ENCODE measurements at places on chromosomes 3 and 15.
A peak's percentile ranks its signal among the peaks of the same experiment; 100 is the strongest.

- H3K36me3 ChIP-seq: no peaks in the 10 kb centered on the region
- no peak within 1 kb of the TSS for H3K4me3 ChIP-seq
- no peaks in the 10 kb centered on the region for H3K4me1 ChIP-seq
- no peak for DNase-seq
- H3K27me3 ChIP-seq: no peaks in the 10 kb centered on the region
Measured at GRCh38 chr3:178536211-178537079, at the start of gene KCNMB2. TSS of gene KCNMB2 (plus strand) at chr3:178536436.

GRCh38 chr3:9696480-9697220 lies 7.0 kb upstream of the CPNE9 start:
- H3K4me3 ChIP-seq: no peak overlapping the region
- H3K27ac ChIP-seq: no peak overlapping the region
- peaks cover 13% of the 10 kb centered on the region for H3K36me3 ChIP-seq
- DNase-seq: no peak
- H3K27me3 ChIP-seq: no peaks in the 10 kb centered on the region

DNA sequence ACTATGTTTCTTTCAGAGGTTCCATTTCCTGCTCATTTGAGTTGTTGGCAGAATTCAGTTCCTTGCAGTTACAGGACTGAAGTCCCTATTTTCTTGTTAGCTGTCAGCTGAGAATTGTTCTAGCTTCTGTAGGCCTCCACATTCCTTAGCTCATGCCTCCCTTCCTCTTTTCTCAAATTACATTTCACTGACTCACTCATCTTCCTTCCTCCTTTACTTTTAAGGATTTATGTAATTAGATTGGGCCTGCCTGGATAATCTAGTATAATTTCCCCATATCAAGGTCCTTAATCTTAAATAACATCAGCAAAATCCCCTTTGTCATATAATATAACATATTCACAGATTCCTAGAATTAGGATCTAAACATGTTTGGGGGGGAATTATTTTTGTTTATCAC lies 40.6 kb upstream of the RBMS3 start:
- DNase-seq: no peak
- H3K27me3 ChIP-seq: peaks cover 2% of the 10 kb centered on the region
- H3K4me1 ChIP-seq: no peaks in the 10 kb centered on the region

DNA sequence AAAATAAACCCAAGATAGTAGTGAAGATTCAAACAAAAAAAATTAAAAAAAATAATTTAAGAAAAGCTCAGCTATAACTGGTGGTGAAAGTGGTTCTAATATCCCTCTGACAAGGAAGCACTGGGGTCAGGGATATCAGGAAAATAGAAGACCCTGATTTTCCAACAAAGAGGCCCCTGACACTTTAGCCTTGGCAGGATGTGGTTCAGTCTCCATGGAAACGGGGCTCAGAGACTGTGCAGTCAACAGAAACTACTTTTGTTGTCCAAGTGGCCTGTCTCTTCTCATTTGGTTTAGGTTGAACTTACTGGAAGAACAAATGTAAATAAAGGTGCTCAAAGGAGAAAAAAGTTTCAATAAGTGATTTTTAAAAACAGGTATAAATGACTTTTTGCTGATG lies 27.2 kb downstream of the INTS14 start:
- DNase-seq: peak; percentile 63
- H3K27ac ChIP-seq: peak overlapping the region; percentile 91
- peaks cover 29% of the 10 kb centered on the region for H3K4me1 ChIP-seq
- peaks cover 2% of the 10 kb centered on the region for H3K27me3 ChIP-seq
- peaks cover 58% of the 10 kb centered on the region for H3K36me3 ChIP-seq
- peak overlapping the region; percentile 24 for H3K4me3 ChIP-seq

DNA sequence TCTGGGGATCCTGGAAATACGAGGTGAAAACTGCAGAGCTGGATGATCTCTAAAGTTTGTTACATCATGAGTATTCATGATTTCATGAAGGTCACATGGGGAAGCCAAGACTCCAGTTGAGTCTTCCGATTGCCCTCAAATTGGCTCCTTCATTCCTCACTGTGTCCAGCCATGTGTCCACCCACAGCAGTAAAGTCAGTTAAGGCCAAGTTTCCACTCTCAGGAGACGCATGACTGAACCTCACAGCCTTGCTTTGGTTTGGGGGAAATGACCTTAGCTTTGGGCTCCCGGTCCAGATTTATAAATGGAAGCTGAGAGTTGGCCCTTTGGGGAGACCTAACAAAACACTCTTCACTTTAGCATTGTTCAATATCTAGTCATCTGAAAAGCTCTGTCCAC lies 289.7 kb upstream of the MCTP2 start:
- no peak overlapping the region for H3K4me3 ChIP-seq
- H3K4me1 ChIP-seq: no peaks in the 10 kb centered on the region
- H3K36me3 ChIP-seq: no peaks in the 10 kb centered on the region

- H3K27me3 ChIP-seq: peaks cover 6% of the 10 kb centered on the region
- H3K27ac ChIP-seq: no peak overlapping the region
- no peak overlapping the region for H3K4me3 ChIP-seq
- H3K4me1 ChIP-seq: peaks cover 15% of the 10 kb centered on the region
- no peak for DNase-seq
Measured at GRCh38 chr3:149087208-149087607, 875 bp upstream of the HLTF start.

- DNase-seq: no peak
- peaks cover 26% of the 10 kb centered on the region for H3K36me3 ChIP-seq
- H3K4me3 ChIP-seq: no peak overlapping the region
- no peaks in the 10 kb centered on the region for H3K27me3 ChIP-seq
- H3K4me1 ChIP-seq: peaks cover 28% of the 10 kb centered on the region
- H3K27ac ChIP-seq: no peak overlapping the region
Measured at GRCh38 chr3:101495552-101495951, 17.5 kb downstream of the SENP7 start.

- no peaks in the 10 kb centered on the region for H3K4me1 ChIP-seq
- no peak overlapping the region for H3K27ac ChIP-seq
- peaks cover 3% of the 10 kb centered on the region for H3K27me3 ChIP-seq
- no peaks in the 10 kb centered on the region for H3K36me3 ChIP-seq
Measured at GRCh38 chr3:156593814-156594213, 38.9 kb upstream of the SSR3 start.

DNA sequence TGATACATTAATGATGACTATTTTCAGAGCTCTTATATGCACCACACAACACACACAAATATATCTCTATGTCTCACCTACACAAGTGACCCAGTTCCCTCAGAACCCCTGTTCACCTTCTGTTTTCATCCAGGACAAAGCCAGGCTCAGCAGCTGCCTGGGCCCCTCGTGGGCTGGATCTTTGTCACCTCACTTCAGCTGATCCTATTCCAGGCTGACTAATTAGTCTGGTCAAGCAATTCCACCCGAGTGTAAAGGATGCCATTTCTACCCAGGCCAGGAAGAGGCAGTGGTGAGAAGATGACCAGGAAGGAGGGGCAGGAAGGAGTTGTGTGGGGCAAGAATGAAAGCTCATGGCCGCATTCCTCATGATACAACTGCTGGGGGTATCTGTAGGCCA lies 62.3 kb downstream of the DHX30 start:
- no peak for DNase-seq
- no peak overlapping the region for H3K4me3 ChIP-seq
- peaks cover 30% of the 10 kb centered on the region for H3K36me3 ChIP-seq
- no peaks in the 10 kb centered on the region for H3K4me1 ChIP-seq
- no peaks in the 10 kb centered on the region for H3K27me3 ChIP-seq
- no peak overlapping the region for H3K27ac ChIP-seq

GRCh38 chr3:152941859-152942258 lies 106.9 kb downstream of the P2RY1 start:
- no peaks in the 10 kb centered on the region for H3K27me3 ChIP-seq
- no peaks in the 10 kb centered on the region for H3K4me1 ChIP-seq
- no peak overlapping the region for H3K4me3 ChIP-seq

DNA sequence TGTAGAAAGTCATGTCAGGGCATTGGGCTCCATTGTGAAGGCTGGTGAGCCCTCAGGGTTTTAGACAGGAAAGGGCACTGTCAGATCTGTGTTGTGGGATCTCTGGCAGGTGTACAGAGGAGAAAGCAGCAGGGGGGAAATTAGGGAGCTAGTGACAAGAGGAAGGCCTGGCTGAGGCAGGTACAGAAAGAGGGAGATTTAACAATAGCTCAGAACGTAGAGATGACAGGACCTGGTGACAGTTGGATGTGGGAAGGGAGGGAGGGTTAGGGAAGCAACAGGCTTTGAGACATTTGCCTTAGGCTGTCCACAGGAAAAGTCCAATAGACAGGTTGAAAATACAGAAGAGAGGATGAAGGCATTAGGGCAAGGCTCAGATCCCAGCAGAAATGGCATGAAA lies 288.1 kb downstream of the EPHB1 start:
- no peaks in the 10 kb centered on the region for H3K27me3 ChIP-seq
- H3K27ac ChIP-seq: no peak overlapping the region
- no peak for DNase-seq

DNA sequence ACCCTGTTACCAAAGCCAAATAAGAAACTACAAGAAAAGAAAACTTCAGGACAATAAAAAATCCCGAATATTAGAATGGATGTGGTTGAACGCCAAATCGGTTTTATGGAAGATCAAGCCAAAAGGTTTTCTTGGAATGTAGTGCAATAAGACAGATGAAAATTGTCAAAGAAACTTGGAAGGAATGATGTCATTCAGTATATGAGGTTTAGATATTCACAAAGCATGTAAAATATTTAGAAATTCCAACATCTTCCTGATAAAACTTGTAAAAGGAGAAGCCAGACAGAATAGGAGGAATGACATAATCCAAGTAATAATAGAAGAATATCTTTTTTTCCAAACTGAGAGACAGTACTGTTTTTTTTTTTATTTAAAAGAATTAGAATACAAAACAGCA lies 130.3 kb upstream of the ZPLD1 start:
- DNase-seq: no peak
- no peaks in the 10 kb centered on the region for H3K36me3 ChIP-seq

GRCh38 chr3:184786280-184786941 lies 25.6 kb upstream of the VPS8 start:
- no peak overlapping the region for H3K4me3 ChIP-seq
- H3K36me3 ChIP-seq: no peaks in the 10 kb centered on the region
- H3K4me1 ChIP-seq: peaks cover 25% of the 10 kb centered on the region

DNA sequence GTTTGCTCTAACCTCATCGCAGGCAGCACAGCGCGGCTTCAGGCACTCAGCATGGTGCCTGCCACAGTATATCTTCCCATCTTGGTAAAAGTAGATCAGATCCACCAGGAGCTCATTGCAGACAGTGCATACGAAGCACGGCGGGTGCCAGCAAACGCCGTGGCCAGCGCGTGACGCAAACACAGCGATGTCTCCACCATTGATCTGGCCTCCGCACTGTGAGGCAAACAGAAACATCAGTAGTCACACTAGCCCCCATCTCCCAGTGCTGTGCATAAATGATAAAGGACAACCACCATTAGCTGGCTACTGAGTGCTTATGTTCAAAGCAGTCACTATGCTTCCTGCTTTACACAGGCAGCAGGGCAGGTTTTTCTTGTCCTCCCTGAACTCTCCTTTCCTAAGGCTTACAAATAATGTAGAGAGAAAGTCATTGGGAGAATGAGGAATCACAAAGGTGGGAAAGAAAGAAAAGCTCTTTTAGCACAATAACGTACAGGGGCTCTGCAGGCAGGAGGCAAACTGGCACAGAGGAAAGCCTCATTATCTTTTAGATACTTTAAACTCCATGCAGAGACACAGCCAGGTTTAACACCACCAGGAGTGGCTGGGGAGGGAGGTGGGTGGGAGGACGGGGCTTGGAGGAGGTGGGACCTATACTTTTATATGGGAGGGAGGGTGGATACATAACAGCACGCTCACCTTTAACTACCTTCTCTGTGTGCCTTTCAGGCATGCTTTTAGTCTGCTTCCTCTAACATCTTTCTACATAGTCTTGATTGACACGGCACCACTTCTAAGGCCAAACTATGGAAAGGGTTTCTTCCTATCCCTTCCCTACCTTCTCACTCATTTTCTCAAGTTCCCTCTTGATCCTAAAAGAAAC lies 67.9 kb downstream of the PRICKLE2 start:
- H3K27me3 ChIP-seq: peaks cover 2% of the 10 kb centered on the region
- DNase-seq: no peak
- H3K36me3 ChIP-seq: no peaks in the 10 kb centered on the region
- H3K27ac ChIP-seq: no peak overlapping the region

GRCh38 chr3:45078910-45079522 lies 52.9 kb downstream of the CLEC3B start:
- no peak overlapping the region for H3K4me3 ChIP-seq
- H3K27ac ChIP-seq: no peak overlapping the region
- DNase-seq: no peak
- H3K36me3 ChIP-seq: no peaks in the 10 kb centered on the region

DNA sequence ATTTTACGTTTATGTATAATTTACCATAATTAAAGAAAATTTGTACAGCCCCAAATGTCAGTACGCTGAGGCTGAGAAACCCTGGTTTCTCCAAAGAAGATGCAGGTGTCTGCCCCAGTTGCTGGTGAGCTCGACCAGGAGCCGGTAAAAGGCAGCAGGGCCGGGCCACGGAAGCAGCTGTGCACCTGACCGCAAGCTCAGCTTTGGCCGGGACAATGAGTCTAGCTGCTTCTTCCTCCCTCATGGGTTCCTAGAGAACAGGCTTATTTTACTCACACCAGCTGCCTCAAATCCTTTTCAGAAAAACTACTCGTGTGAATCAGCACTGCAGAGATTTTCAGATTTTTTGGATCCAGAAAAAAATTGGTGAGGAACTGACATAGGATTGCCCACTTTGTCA lies 18.0 kb upstream of the ZXDC start:
- H3K4me3 ChIP-seq: no peak overlapping the region
- H3K27me3 ChIP-seq: no peaks in the 10 kb centered on the region
- no peaks in the 10 kb centered on the region for H3K36me3 ChIP-seq
- H3K4me1 ChIP-seq: no peaks in the 10 kb centered on the region
- no peak overlapping the region for H3K27ac ChIP-seq

DNA sequence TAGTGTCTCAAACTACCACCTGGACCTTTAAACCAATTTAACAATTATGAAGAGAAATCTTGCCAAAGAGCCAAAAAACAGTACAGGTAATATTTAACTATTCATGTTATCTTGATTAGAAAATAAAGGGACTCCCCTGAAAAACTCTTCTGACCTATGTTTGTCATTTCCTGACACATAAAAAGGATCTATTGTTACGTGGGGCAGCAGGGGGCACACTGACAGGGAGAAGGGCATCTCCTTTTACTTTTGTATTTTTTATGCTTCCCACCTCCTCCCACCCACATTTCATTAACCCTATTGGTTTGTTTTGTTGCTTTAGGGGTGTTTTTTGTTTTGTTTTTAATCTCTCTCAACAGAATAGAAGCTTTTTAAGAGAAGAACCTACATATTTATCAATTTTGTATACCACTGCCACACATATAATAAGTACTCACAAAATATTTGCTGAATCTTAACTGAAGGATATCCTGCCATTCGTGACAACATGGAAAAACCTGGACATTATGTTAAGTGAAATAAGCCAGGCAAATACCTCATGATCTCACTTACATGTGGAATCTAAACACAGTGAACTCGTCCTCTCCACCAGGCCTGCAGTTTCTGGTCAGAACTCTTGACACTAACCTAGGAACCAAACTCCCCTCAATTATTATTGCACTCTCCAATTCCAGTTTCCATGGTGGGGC lies 17.7 kb downstream of the STAG1 start:
- H3K4me1 ChIP-seq: peaks cover 62% of the 10 kb centered on the region
- H3K36me3 ChIP-seq: peaks cover 6% of the 10 kb centered on the region
- H3K27ac ChIP-seq: peak overlapping the region; percentile 70
- peaks cover 3% of the 10 kb centered on the region for H3K27me3 ChIP-seq
- H3K4me3 ChIP-seq: peak overlapping the region; percentile 42

Data from immature natural killer cell (primary cell).